Activated gamma-delta T cell treated with anti-CD3 and anti-CD28 coated beads, Interleukin-2, amount 50 U/mL, for 16 hours (primary cell): ENCODE measurements at places on chromosomes 16 and 17.
A peak's percentile ranks its signal among the peaks of the same experiment; 100 is the strongest.

- peak; percentile 41 for DNase-seq
Observed at GRCh38 chr17:489758-490329, 137.2 kb upstream of the RPH3AL start.

- DNase-seq, result no peak
Observed at GRCh38 chr16:23062524-23062923, 86.7 kb downstream of the USP31 start.

DNA sequence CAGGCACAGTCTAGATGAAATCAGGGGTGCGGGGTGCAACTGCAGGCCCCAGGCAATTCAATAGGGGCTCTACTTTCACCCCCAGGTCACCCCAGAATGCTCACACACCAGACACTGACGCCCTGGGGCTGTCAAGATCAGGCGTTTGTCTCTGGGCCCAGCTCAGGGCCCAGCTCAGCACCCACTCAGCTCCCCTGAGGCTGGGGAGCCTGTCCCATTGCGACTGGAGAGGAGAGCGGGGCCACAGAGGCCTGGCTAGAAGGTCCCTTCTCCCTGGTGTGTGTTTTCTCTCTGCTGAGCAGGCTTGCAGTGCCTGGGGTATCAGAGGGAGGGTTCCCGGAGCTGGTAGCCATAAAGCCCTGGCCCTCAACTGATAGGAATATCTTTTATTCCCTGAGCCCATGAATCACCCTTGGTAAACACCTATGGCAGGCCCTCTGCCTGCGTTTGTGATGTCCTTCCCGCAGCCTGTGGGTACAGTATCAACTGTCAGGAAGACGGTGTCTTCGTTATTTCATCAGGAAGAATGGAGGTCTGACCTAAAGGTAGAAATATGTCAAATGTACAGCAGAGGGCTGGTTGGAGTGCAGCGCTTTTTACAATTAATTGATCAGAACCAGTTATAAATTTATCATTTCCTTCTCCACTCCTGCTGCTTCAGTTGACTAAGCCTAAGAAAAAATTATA is 1.6 kb downstream of the HBA1 start:
- DNase-seq, result no peak

- DNase-seq, result no peak
Observed at GRCh38 chr16:54431997-54432896, 145.7 kb upstream of the IRX3 start.

DNA sequence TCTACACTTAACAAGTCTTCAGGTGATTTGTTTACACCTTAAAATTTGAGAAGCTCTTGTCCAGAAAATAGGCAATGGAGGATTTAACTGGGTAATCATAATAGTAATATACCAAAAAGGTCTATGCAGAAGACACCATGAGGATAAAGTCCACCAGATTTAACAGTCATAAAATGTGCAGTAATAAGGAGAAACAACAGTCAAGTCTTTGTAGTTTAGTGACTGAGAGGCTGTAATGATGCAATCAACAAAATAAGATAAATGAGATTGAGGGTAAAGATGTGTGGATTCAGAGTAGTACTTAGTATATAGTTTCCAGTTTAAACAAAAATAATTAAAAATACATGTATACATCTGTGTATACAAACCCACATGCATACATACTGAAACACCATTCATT is 91.2 kb downstream of the STXBP4 start:
- DNase-seq, result no peak

GRCh38 chr17:51391982-51392654 is 131.8 kb downstream of the UTP18 start:
- no peak for DNase-seq

DNA sequence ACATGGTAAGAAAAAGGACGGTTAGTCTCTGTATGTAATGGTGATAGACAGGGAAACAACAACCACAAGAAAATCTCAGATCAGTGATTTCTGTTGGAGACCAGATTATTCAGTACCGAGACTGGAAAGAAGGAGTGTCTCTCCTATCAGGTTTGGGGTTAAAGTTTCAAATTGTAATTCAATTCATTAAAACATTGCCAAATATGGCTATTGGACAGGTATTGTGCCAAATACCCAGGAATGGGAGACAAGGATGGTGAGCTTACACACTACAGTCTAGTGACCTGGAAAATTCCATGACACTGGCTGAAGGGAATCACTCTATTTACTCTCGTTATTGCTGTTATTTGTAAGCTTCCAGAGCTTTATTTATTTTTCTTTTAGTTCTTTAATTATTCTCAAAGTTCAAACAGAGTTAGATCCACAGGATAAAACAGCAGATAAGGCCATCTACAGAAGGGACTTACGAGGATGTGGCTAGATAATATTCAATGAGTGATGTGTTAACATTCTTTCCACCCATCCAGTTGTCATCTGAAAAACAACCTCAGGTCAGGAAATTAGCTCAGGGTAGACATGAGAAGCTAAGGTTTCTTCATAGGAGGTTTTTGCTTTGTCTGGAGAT is 25.1 kb upstream of the MMD start:
- no peak for DNase-seq

DNA sequence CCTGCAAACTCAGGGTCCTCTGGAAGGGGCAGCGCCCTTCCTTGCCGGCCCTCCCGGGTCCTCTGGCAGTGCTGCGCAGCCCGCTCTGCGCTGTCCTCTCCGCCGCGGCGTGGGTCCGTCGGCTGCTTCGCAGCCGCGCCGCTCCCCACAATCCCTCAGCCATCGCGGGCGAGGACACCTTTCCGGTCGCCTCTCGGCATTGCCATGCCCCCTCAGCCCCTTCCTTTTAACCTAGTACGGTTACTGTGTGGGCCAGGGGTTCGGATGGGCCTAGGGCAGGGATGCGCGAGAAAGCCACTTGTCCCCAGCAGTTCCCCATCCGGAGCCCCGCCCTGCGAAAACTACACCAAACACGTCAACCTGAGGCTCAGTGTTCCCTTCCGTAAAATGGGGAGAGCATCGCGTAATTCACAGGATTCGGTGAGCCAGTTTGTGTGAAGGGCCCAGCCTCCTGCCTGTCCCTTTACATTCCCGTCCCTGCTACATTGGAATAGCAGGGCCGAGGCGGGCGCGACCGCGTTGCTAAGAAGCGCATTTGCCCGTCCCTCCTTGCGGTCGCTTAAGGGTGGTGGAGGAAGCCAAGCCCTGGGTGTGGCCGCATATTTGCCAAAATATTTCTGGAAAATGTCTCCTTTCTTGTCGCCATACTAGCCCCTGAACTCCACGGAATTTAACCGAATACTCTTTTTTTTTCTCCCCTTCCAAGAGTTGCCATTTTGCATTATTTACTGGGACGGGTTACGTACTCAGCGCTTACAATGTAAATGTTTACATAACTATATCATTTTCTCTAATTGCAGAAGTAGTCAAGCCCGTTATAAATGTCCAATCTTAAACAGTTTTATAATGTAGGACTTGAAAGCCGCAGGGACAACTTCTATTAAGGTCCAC is 13.2 kb downstream of the COPZ2 start:
- DNase-seq, result no peak

DNA sequence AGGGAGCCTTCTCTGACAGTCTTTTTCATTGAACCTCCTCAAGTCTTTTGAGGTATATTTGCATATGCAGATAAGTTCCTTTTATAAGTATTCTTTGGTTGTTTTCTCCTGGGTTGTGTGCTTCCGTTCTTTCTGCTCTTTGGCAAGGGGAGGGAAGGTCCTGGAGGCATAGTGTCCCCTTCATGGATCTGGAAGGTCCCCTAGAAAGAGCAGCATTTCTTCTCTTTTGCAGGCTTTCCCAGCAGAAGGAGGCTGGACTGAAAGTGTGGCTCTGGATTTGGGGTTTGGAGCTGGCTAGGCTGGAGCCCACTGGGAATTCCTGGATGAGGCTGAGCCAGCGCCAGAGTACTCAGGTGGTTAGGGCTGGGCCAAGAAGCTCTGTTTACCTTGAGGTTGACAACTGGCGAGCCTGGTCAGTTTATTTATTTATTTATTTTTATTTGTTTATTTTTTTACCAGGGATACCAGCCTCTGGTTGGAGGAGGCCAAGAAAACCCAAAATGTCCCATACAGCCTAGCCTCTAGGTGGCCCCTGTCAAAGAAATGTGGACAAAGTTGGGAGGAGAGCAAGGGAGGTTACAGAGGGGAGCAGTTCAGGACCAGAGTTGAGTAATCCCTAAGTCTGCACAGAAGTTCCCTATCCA is 5.4 kb upstream of the TOP2A start:
- no peak for DNase-seq

GRCh38 chr17:73598212-73598611 is 46.0 kb downstream of the SDK2 start:
- no peak for DNase-seq

GRCh38 chr16:81940781-81941560 is 70.3 kb downstream of the SDR42E1 start:
- DNase-seq, result no peak

- peak; percentile 52 for DNase-seq
Observed at GRCh38 chr16:84514874-84515835, 10.7 kb upstream of the MEAK7 start.

DNA sequence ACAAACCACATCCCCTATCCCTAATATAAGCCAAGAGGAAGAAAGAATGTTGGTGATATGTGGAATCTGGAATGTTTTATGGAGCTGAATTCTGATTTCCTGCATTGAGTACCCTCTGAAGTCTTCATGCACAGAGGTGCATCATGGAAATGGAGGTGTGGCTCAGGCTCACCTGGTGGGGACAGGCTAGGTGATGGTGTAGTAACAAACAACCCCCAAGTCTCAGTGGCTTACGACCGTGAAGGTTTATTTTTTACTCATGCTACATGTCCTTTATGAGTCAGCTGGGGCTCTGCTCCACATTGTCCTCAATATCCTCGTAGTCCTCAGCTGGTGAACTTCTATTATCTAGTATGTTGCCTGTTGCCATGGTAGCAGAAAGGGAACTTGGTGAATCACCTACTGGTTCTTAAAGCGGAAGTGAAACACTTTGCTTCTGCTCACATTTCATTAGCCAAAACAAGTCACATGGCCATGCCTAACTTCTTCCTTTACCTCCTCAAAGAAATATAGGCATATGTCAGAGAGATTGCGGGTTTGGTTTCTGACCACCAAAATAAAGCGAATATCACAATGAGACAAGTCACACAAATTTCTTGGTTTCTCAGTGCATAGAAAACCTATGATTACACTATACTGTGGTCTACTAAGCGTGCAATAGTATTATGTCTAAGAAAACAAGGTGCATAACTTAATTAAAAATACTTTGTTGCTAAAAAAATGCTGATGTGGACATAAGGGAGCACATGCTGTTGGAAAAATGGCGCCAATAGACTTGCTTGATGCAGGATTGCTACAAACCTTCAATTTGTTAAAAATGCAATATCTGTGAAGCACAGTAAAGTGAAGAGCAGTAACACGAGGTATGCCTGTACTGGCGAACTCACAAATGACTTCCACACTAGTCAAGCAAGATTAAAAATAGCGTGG is at the start of gene PMFBP1:
TSS of gene PMFBP1 (minus strand) at position 51 of the 930 bp plus-strand sequence. CDS start 947 bp downstream, outside the sequence.
- no peak for DNase-seq

DNA sequence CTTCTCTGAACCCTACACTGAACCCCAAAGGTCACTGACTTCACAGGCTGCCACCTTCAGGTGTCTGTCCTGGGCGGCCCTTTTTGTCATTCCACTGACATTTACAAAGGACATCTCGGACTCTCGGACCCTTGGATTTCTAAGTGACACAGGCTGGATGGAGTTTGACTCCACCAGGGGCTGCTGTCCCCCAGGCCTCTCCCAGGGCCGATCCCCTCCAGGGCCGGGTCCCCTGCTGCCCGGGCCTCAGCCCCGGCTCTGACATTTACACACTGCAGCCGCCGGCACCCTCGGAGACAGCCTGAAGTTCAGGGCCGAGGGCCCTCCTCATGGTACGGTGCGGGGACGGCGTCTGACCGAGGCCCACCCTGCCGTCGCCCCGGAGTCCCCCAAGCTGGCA is 24.1 kb downstream of the CACNA1H start:
- DNase-seq, result no peak

DNA sequence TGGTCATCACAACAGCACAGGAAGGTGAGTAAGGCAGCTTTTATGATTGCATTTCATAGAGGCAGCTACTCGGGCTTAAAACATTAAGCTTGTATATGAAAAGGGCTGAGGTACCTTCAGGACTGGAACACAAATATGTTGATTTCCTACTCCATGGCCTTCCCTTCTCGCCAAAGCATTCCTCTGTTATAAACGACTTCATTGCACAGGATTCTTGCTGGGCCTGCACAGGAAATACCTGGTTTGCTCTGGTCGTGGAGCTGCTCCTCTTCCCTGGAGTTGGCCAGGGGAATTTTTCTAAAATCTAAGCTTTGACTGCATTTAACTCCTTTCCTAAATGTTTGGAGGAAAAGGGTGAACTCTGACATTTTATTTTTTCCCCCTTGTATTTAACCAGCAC is 49.0 kb downstream of the CHD9 start:
- DNase-seq, result no peak

DNA sequence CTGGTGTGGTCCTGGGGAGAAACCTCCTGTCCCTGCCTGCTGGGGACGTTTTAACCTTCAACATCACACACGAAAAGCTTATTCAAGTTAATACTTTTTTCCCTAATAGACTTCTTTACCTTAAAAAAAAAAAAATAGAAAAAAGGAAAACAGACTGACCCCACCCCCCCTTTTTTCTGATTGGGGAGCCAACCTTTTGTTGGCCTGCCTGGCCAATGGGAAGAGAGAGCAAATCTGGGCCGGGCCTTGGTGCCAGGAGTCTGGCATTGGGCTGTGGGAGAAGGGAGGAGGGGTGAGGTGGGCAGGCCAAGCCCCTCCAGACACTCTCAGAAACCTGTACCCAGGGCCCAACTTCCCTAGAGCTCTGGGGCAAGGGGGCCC is 3.0 kb downstream of the CBX8 start:
- no peak for DNase-seq

DNA sequence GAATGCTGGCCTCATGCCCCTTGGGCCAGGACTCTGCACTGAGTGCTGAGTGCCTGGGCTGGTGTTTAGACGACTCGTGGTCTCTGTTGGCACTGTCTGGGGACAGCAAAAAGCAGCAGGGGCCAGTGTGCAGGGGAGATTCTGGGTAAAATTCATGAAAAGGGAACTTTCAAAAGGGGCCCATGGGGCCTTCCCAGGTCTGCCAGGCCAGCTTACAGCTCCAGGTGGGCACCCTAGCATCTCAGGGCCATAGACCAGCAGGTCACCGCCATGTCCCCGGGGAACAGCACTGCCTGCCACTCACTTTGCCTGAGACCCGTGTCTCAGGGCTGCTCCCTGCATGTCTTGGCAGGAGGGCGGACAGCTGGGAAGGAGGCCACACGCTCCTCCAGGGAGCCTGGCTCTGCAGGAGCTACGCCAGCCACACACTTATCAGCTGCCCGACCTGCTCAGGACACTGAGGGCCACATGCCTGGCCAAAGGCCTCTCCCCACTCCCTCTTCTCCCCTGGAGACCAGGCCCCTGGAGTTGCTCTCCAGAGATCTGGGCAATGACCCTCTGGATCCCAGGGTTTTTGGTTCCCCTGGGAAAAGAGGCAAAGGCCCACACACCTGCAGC is 8.8 kb upstream of the FASN start:
- no peak for DNase-seq

- DNase-seq, result no peak
Observed at GRCh38 chr17:18144855-18145254, 36.3 kb downstream of the MYO15A start.

DNA sequence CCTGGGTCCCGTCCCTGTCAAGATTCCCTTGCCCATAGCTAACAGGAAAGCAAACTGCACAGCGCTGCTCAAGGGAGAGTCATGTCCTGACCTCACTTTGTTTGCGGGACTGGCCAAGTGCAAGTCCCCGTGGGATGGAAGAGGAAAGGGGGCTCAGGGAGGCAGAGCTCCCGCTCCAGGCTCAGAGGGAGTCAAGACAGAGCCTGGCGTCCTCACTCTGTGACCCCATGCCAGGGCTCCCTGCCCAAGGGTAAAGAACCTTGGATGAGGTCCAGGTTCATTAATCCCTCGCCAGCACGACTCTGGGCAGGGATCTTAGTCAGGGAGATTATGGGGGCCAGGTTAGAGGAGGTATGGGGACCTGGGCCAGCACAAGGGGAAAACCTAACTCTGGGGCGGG is 51.5 kb upstream of the CBX4 start:
- DNase-seq, result no peak

GRCh38 chr17:82896071-82897000 is 56.5 kb upstream of the ZNF750 start:
- DNase-seq, result no peak
